ENCODE measurements at places on chromosomes 1 and 21. TPM values are rescaled to one million over a fixed set of nuclear protein-coding genes. Genes with fewer than 3 reads are reported as not detected.

LYST gene
- 0.63 TPM for total RNA-seq

DNA sequence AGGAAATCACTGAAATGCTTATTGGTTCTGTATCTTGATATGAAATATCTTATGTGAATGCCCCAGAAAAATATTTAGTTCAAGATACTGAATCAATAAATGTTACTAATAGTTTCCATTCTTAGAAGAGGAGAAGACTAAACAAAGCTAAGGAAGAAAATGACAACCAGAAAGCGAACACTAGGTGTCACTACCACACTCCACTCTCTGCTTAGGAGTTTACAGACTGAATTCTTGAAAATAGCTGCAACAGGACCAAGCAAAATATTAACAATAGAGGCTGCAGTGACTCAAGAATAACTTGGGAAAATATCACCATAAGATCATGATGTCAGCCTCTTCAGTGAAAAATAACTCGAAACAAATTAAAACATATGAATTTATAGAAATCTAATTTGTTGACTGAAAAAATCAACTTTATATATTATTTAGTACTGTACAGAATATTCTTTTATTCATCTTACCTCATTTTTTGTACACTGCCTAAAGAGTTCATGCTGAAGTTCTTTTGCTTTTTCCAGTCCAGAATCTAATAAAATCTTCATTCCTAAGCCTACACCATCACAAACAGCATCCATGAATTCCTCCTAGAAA lies 61.6 kb downstream of the KIF14 start:
- peak; percentile 19 for DNase-seq

GRCh38 chr1:157483635-157484034 lies 68.7 kb downstream of the FCRL5 start:
- no peak for DNase-seq

DNA sequence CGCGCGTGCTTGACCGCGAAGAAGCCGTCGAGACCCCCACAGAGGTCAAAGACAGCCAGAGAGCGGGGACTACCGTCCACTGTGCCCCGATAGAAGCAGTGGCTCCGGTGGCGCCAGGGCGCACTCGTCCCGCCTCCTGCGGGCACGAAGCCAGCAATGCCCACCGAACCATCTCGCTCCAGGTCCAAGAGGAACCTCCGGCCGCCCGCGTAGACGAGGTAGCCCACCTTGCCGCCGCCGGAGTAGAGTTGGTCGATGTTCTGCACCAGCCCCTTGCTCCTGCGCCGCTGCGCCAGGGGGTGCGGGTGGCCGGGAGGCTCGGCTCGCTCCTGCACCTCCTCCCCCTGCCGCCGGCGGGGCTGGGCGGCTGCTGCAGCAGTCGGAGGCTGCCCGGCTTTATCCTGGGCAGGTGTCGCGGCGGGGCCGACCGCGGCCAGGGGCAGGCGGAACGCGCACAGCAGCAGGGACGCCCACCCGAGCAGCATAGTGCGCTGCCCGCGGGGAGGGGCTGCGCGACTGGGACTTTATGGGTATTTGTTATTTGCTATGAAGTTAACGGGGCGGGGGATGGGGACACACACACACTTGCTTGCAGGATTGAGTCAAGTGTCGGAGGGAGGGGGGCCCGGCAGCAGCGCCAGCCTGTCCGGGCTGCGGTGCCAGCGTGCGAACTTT lies 844 bp downstream of the ADAMTS5 start:
- peak; percentile 86 for DNase-seq

- peak; percentile 54 for DNase-seq
Observed at GRCh38 chr1:26281091-26281958, 1.4 kb downstream of the SH3BGRL3 start.

MTARC1 gene
- 28.6 TPM for total RNA-seq

NEXN gene
- 0.90 TPM for total RNA-seq

IL6R gene
- 10.3 TPM for total RNA-seq

KHDRBS1 gene
- 108 TPM for total RNA-seq

RNU1-1 gene
- under 0.01 TPM for total RNA-seq

CDKN2C gene
- not detected for total RNA-seq

GRCh38 chr1:228218513-228219244 lies 10.8 kb downstream of the OBSCN start:
- no peak for DNase-seq

All from H7 (cell line).